ENCODE measurements at places on chromosomes 5 and 9.

DNA sequence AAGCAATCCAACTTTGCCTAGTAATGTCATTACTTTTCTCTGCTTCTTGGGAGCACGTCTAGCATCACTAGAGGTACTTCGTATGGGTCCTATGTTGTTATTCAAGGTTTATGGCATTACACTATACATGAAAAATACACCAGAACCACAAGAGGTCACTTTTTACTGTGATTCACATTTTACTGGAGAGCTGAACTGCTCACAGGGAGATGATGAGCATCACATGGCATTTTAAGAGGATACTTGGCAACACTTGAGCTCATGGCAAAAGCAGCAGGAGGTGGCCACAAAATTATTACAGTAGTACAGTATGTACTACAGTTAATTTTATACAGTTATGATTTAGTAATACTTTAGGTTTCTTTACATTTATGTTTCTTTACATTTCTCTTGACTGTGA lies 223.4 kb downstream of the PARP8 start:
- no peak for DNase-seq

DNA sequence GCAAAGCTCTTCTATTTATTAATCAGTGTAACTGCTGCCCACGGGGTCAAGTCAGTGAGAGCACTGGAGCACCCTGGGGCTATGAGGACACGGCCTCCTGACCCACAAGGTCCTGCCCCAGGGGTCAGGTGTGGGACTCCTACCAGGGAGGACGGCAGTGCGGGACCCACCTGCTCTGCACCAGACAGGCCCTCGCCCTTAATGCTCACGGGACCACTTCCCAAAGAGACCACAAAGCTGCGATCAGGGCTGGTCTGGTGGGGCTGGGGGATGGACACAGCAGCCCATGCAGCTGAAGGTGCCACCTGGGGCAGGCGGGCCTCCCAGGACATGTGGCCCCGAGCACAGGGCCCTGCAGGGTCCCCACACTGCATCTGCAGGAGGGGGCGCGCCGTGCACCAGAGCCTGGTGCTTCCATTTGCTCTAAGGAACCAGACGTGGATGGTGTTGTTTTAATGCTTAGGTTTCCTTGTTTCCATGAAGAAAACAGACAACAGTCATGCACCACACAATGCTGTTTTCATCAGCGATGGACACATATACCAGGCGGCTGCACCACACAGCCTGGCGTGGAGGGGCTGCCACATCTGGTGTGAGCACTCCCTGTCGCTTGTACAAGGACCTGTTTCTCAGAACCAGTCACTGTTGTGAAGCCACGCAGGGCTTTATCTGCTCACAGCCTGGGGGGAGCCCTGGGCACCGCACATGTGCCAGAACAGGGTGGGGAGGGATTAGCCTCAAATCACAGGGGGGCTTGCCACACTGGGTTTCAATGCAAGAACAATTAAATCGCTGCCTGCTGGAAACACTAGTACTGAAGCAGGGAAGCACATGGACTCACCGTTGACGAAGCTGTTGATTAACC lies 22.6 kb downstream of the CLPTM1L start:
- DNase-seq, result no peak

GRCh38 chr9:126058591-126058990 lies 268.0 kb upstream of the MVB12B start:
- DNase-seq, result no peak

GRCh38 chr9:15426019-15426418 lies 3.3 kb downstream of the SNAPC3 start:
- DNase-seq, result no peak

DNA sequence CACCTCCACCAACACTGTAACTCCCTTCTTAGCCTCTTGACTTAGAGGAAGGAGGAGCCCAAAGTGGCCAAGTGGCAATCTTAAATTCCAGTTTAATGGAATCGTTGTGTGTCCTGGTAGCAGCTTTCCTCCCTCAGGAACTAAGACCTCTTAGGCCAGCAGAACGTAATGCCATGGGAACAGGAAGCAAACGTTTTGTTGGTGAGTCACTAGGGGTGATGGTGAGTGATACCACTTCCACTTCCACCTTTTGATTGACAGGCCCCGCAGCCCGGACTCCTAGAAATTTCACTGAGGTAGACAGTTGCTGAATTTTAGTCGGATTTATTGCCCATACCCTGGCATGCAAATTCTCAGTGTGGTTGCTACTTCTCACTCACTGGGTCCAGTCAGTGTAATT lies 94.2 kb upstream of the FBN2 start:
- DNase-seq, result no peak

- DNase-seq, result no peak
Measured at GRCh38 chr9:109225629-109226028, 58.6 kb upstream of the FRRS1L start.

DNA sequence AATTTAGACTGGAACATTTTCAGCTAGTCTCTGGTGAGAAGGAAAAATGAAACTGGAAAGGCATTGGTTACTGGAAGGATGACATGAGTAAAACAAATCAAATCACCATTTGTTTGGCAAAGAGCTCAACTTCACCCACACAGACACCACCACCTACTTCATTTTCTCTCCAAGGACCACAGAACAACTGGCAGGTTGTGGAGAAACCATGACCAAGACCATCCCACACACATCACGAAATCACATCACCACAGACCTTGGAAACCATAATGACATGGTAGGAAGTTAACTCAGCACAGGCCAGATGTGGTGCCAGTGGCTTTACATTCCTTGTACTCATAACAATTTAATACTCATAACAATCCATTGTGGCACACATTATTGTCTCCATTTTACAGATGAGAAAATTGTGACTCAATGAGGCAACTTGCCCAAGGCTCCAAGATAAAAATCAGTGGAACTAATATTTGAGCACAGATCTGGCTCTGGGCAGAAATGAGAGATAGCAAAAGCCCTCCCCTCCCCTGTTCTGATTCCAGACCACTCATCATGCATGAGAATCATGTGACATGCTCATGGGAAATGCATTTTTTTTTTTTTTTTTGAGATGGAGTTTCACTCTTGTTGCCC lies 7.5 kb downstream of the OR1K1 start:
- DNase-seq, result no peak

DNA sequence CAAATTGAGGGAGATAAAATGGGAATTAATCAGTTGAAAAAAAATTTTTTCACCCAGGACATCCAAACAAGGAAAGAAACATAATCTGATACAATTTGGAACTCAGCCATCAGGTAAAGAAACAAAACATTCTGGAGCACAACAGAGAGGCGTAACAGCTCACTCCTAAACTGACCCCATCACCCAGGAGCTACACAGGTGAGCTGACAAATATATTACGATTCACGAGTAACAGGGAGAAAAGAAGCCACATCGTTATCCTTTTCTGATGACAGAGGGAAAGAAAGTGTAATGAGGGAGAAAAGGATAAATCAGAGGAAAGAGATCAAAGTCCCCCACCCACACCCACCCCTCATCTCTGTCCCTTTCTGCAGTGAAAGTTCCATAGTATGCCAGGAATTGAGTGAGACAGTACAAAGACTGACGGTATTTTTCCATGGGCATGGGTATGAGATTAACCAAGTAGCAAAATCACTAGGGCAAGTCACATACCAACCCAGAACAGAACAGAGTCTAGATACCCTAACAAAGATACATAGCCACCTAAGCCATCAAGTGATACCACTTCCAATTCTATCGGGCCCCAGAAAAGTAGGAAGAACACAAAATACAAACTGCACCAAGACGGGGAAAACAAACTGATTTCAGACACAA lies 45.4 kb downstream of the TMEM245 start:
- DNase-seq, result no peak

DNA sequence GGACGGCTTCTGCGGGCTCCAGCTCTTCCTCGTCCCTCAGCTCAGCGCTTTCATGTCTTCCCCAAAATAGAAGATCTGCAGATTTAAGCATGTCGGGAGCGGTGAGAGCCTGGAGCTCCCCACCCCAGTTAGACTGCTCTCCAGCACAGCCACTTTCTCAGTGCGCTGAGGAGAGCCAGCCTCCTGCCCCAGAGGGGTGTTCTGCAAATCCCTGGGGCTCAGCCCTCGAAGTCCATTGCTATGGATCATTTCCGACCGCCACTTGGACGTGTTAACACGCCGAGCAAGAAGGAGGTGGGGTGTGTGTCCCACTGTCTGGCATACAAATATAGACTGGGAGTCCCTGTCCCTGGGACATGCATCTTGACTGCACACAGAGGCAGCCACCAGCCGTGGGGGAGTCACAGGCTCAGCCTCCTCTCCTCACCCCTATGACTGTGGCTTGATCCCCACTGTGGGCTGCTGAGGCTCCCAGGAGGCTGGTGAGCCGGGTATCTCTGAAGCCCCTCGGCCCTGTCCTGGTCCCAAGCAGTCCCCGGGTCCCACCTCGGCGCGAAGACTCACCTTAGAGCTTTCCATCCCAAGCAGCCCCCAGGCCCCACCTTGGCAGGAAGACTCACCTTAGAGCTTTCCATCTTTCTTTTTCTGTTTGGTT lies 30.0 kb upstream of the RNF130 start:
- no peak for DNase-seq

GRCh38 chr5:134846641-134846960 lies 833 bp downstream of the C5orf24 start:
- no peak for DNase-seq

GRCh38 chr5:10479154-10479721 lies 37.6 kb downstream of the ROPN1L start:
- no peak for DNase-seq

- no peak for DNase-seq
Measured at GRCh38 chr5:158637039-158637438, 462.7 kb downstream of the EBF1 start.

GRCh38 chr5:77168879-77169244 lies 41.6 kb upstream of the PDE8B start:
- DNase-seq, result no peak

DNA sequence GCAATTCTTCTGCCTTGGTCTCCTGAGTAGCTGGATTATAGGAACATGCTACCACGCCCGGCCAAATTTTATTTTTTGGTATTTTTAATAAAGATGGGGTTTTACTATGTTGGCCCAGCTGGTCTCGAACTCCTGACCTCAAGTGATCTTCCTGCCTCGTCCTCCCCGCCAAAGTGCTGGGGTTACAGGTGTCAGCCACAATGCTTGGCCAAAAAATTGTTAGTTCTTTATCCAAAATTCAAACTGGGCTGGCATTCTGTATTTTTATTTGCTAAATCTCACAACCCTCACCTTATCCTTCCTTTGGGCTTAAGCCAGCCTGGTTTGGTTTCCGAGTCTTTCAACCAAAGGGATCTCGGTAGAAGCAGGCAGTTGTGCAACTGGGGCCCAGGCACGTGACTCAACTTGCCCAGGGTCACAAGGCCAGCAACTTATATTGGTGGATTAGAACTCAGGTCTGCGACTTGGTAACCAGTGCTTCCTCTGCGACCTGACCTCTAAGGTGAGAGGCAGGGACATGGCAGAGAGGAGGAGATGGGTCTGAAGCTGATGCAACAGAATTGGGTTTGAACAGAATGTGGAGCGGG lies 26.5 kb upstream of the BOD1 start:
- no peak for DNase-seq

DNA sequence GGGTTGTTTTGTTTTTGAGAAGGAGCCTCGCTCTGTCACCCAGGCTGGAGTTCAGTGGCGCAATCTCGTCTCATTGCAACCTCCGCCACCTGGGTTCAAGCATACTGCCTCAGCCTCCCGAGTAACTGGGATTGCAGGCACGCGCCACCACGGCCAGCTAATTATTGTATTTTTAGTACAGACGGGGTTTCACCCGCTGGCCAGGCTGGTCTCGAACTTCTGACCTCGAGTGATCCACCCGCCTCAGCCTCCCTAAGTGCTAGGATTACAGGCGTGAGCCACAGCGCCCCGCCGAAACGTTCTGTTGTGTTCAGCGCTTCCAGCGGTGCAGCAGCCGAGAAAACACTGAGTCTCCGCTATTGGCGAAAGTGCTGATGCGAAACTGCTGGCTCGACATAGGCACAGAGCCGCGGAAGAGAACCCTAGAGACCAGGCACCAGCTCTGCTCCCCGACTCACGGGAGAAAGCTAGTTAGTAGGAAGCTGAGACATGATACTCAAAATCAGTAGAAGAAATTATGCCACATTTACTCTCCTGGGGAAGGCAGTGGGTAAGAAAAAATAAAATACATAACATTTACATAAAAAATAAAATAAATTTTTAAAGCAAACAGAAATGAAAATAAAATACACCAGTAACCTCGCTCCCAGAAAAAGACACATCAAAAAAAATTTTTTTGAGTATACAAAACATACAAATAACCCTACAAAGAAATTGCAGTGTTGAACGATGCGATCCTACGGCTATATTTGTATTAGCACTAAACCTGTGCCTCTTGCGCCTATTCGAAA lies 31.6 kb downstream of the ANXA2R start:
- DNase-seq, result peak; percentile 90

DNA sequence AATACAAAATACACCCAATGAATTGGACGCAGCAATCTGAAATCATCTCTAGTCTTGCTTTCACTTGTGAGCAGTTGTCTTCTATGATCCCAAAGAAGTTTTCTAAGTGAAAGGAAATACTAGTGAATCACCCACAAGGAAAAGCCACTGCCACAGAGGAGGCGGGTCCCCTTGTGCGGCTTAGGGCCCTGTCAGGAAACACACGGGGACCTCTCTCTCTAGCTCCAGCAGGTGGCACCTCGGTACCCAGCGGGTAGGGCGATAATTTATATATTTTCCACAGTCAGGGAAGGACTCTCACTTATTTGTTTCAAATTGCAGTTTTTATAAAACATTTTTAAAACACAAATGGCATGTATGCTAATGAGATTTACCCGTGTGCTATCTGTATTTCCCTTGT lies 417.1 kb downstream of the KDM4C start:
- no peak for DNase-seq

DNA sequence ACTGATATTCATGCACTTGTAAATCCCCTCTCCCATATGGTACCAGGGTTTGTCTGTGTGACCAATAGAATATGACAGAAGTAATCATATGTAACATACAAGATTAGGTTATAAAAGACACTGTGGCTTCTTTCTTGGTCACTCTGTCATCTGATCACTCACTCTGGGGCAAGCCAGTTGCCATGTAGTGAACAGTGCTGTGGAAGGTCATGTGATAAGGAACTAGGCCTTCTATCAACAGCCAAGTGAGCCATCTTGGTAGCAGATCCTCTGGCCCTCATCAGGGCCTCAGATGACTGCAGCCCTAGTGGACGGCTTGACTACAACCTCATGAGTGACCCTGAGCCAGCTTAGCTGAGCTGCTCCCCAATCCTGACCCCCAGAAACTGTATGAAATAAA lies 30.0 kb upstream of the MATR3 start:
- no peak for DNase-seq

DNA sequence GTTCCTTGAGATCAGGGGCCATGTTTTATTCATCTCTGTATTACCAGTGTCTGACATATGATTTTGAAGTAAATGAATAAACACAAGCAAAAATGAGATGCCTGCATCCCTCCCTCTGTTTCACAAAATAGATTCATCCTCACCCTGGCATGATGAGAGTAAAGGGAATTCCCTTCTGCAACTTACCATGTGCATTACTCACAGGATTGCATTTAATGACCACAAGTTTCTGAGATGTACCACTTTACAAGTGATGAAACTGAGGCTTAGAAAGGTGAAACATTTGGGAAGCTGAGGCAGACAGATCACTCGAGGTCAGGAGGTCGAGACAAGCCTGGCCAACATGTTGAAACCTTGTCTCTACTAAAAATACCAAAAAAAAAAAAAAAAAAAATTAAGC lies 74.2 kb upstream of the TNFSF8 start:
- DNase-seq, result no peak

GRCh38 chr5:92613546-92613945 lies 967.5 kb downstream of the NR2F1-AS1 start:
- no peak for DNase-seq

- no peak for DNase-seq
Measured at GRCh38 chr9:91391818-91392217, 30.1 kb upstream of the AUH start.

- DNase-seq, result no peak
Measured at GRCh38 chr9:115121181-115121580, 3.2 kb upstream of the TNC start.
